Spleen (tissue), 13 donors: ENCODE measurements at places on chromosomes 1 and 21. TPM values are rescaled to one million over a fixed set of nuclear protein-coding genes. Genes with fewer than 3 reads are reported as not detected.

SH2D2A gene
- total RNA-seq, result 22.1 TPM

TRIM45 gene
- 1.5 TPM for total RNA-seq

TP73 gene
- total RNA-seq, result 2.5 TPM

CALML6 gene
- 0.34 TPM for total RNA-seq

DNA sequence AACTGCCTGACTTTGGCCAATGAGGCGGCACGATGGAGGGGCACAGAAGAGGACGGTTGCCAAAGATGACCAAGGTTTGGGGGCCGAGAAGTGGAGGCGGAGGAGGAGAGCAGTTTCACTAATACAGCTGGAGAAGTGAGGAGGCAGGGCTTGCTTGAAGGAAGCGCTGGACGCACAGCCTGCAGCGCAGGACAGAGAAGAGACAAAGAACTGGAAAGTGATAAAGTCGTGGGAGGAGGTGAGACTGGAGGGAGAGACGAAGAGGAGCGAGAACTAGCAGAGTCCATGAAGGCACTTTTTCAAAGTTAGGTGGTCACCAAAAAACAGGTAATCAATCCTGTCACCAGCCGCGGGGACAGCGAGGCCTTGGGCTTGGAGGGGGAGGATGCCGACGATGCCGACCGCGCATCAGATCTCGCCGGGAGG is 771 bp downstream of the PACC1 start:
- DNase-seq, result no peak

ANXA9 gene
- 0.70 TPM for total RNA-seq

GRCh38 chr1:160859166-160859565 is 3.5 kb downstream of the CD244 start:
- DNase-seq, result no peak

GRCh38 chr1:34277150-34277549 is 100.4 kb downstream of the C1orf94 start:
- DNase-seq, result no peak

DNA sequence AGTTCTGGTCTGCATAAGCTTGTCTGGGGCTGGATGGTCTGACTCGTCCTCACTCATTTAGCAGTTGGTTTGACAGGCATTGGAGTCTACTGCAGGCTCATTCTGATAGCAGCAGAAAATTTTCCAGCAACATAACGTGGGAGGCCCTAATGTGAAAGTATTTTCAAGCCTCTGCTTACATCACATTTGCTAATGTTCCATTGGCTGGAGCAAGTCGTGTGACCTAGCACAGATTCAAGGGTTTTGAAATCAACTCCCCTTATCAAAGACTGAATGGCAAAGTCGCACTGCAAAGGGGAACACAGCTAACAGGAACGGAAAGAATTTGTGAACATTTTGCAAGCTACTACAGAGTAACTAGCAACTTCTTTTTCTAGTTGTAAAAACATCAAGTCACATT is 2.3 kb upstream of the USH2A start:
- DNase-seq, result no peak

DDAH1 gene
- total RNA-seq, result 15.6 TPM
